ENCODE measurements at places on chromosomes 4 and X.

DNA sequence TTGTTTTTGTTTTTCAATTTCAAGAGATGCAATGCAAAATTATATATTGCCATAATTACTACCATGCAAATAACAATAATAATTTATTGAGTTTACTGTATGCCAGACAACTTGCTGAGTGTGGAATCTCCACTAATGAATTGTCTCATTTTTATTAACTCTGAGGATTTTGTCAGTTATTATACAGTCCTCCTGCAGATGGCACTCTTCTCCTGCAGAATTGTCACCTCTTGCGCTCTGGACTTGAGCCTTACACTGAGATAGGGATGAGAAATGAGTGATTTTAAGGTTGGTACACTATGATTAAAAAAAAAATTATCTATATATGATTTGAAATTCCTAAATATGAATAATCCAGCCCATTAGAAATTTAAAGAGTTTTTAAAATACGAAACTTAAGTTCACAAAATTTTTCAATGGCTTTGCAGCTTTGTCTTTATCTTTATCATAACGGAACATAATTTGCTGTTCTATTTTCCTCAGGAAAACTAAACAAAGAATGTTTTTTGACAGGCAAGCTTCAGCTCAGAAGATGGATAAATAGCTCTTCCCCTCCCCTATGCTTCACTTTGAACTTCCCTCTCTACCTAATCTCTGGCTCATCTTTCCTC lies 12.7 kb upstream of the PAQR3 start:
- DNase-seq, result peak; percentile 39

DNA sequence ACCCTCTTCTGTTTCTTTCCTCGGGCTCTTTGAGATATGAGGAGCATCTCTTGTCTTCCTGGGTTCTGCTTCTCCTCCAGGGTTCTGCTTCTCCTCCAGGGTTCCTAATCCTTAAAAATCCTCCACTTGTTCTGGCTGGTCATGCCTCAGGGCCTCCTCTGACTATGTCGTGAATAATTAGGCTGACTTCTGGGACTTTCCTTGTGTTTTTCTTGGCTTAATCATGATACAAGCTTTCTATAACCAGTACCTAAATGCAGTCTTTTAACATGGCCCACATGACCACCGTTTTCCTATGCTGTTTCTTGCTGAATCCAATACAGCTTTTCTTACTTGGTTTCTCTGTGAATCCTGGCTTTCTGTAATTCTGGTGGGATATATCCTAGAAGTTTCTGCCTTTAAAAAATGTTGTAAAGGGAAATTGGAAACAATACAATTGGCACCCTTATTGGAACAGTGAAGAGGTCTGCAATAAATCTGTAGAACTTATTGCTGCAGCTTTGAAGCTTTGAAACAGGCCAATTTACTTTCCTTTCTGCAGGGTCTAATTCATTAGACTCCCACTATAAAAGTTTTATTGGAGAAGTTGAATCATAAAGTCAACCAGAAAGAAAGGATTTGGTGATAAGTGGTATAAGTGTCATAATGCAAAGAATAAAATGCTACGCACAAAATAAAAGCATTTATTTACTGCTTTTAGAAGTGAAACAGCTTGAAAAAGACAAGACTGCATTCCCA lies 213.1 kb downstream of the UGT8 start:
- DNase-seq, result no peak

DNA sequence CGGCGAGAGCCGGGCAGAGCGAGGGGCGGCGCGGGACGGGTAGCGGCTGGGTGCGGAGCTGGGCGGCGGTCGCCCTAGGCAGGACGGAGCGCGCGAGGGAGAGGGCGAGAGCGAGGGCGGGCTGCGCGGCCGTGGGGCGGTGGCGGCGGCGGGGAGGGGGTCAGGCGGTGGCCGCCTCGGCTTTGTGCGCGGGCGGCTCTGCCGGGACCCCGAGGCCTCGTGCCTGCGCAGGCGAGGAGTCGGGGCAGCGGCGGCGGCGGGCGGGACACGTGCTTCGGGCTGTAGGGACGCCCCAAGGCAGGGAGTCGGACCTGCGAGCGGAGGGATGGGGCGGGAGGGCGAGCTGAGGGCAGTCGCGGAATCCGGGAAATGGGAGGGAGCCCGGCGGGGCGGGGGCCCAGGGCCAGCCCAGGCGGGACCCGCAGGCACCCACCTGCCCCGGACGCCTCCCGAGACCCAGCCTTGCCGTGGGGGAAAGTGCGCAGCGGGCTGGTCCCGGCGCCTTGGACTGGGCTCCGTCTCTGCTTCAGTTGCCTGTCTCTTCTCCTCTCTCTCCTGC lies 465 bp downstream of the BMPR1B start:
- DNase-seq, result no peak

- DNase-seq, result peak; percentile 2
These were observed 34.7 kb downstream of the MSL3 start for GRCh38 chrX:11792461-11793421.

DNA sequence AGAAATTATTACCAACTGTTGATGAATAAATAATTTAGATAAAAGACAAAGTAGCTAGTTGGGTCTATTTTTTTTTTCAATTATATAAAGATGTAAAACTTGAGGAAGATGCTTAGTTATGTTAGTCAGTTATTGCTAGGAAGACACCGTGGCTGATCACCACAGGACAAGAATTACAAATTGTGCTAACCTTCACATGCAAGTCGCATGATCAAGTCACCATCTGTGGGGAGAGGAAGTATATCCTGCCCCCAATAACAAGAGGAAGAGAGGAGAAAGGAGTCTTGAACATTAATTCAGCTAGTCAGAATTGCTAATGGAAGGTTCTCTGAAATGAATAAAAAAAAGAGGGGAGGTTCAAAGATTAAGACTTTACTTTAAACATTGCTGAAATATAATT lies 52.3 kb downstream of the CPEB2 start:
- DNase-seq, result no peak

DNA sequence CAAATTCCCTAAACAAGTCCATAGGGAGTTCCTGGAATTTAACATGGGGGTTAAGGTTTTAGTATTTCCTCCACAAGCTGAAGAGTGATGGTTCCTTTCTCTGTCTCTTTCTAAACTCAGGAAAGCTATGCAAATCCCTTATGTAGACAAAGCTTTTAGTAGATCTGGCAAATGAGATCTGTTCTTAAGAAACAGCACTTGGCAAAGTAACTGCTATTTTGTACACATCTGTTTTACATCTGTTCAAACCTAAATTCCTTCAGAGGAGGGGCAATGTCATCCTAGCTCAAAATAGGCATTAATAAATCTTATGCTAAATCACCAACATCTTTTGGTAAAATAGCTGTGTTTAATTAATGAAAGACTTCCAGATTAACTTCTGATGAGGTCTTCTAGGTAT lies 137.8 kb upstream of the TBC1D9 start:
- no peak for DNase-seq

GRCh38 chrX:104445591-104445990 lies 120.4 kb upstream of the IL1RAPL2 start:
- DNase-seq, result no peak

DNA sequence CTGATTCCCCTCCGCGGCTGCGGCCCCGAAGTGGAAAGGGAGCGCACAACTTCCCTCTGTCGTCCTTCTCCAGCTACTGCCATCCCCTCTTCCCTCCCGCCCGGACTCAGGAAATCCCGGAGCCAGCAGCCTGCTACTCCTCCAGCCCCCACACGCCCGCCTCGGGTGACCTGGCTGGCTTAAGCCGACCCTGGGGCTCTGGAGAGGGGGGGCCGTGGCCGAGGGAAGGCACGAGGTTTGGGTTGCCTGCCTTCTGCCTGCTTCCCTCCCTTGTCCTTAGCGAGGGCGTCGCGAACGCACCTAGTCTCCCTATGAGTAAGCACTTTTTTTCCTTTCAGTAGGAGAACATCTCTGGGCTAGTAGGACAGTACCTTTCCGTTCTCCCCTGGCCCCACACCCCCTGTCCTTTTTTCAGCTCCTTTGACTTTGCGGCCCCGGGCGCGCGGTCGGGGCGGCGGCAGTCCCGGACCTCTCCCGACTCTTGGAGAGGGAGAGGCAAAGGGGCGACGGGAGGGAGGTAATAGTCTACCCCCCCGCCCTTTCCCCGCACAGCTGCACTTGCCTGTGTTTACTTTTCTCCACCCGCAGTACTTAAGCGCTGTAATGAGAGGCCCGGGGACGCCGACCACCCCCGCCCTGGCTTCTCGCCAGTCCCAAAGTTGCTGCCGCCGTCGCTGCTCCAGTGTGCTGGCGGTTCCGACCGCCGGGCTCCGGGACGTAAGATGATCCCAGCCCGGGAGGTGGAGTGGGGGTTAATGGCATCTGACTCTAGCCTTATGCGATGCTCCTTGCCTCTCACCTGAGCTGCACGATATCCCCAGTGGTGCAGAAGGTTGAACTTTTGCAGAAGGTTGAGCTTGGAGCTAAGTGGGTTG lies 868 bp downstream of the PLS3 start:
- DNase-seq, result no peak

GRCh38 chrX:118504581-118504980 lies 9.0 kb downstream of the DOCK11 start:
- DNase-seq, result no peak

- no peak for DNase-seq
These were observed 82.5 kb downstream of the GASK1B start for GRCh38 chr4:158090323-158090722.

- DNase-seq, result no peak
These were observed 57.1 kb upstream of the NKX1-1 start for GRCh38 chr4:1463088-1463926.

GRCh38 chr4:83644677-83645659 lies 109.1 kb downstream of the GPAT3 start:
- peak; percentile 37 for DNase-seq

GRCh38 chr4:105126311-105127169 lies 20.1 kb upstream of the TET2 start:
- no peak for DNase-seq

- DNase-seq, result peak; percentile 38
These were observed 2.2 kb downstream of the MAMLD1 start for GRCh38 chrX:150365051-150365989.

- no peak for DNase-seq
These were observed 109.0 kb upstream of the RAPGEF2 start for GRCh38 chr4:158993891-158994290.

DNA sequence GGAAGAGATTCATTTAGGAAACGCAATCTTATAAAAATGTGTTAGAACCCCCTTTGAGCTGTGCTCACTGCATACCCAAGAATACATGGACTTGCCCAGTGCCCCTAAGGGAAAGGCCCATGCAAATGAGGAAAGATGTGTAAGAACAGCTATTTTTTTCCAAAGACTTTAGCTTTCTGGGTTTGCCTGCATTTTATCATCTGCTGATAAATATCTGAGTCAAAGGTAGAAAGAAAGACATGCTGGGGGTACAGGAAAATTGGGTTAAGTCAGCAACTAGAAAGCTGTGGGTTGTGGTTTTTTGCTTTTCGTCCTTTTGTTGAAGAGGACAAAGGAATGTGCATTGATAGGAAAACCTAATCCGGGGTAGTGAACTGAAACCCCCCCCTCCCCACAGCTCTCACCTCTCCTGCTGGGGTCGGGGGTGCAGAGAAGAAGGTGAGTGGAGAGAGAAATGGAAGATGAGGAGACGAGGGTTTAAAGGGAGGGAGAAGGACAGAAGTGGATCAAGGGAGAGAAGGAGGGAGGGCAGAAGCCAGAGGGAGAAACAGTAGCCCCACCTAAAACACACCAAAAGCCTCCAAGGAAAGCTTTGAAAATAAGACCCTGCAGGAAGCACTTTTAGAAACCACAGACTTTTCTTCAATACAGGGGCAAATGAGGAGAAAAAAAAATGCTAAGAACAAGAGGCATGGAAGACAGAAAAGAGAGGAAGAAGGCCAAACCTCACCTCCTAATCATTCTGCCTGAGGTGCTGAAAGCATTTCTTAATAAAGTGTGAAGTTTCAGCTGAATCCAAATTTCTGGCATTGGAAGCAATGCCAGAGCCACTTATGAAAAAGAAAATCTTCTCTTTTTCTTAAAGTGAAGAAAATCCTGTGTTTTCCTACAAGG lies 49.3 kb downstream of the KDR start:
- DNase-seq, result no peak

- no peak for DNase-seq
These were observed 6.6 kb downstream of the RAI2 start for GRCh38 chrX:17854531-17854930.

GRCh38 chrX:853304-853703 lies 222.7 kb downstream of the SHOX start:
- DNase-seq, result no peak

DNA sequence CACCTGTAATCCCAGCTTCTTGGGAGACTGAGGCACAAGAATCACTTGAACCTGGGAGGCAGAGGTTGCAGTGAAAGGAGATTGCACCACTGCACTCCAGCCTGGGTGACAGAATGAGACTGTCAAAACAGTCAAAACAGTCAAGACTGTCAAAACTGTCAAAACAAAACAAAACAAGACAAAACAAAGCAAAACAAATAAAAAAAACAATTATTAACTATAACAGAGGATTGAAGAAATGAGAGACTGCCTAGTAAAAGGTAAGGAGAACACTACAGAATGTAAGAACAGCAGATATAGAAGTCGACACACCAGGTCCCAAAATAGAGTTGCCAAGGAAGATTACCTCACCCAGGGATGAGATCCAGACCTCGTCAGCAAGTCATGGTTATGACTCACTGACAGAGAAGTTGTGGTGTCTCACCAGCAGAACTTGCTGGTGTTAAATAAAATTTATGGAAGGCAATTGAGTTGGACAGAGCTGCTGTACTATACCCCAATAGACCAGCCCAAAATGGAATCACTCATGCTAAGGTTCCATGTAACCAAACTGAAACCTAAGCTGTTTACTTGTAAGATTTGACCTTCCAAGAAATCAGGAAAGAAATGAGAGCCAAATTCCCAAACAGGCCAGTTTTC lies 32.1 kb upstream of the GK start:
- DNase-seq, result no peak
